Kidney tubule cell (primary cell): ENCODE measurements at places on chromosomes 11 and 22.

GRCh38 chr11:92480499-92480898 is 255.9 kb downstream of the FAT3 start:
- peak; percentile 3 for DNase-seq

- DNase-seq: no peak
These were observed 40.2 kb upstream of the SLC25A1 start for GRCh38 chr22:19218541-19219233.

DNA sequence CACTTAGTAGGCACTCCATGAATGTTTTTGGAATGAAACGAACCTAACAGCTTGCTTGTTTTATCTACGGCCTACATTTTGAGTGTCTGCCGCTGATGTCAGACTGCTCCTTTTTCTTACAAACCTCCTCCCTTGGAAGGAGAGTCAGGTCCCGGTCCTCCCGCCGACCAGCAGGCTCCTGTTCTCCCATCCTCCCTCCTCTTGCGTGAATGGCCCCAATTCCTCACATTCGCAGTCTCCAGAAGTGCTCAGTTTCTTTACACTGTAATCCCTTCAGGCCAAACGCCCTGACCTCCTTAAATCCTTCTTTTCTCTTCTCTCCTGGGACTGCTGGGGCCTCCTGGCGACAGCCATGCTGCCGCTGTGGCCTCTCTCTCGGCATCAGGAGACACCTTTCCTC is 82.6 kb upstream of the CSNK2A3 start:
- no peak for DNase-seq

DNA sequence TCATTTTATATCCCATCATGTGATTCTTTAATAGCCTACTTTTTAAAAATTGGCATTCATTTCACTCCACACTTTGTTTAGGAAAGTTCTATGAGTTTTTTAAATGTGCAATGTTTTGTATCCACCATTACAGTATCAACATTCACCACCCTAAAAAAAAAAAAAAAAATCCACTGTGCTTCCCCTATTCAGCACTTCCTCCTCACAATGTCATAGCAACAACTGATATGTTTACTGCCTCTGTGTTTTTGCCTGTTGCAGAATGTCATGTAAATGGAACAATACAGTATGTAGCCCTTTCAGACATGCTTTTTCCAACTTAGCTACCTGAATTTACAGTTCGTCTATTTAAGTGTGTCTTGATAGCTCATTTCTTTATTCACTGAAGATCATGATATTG is 754.2 kb downstream of the FAM181B start:
- DNase-seq: no peak

DNA sequence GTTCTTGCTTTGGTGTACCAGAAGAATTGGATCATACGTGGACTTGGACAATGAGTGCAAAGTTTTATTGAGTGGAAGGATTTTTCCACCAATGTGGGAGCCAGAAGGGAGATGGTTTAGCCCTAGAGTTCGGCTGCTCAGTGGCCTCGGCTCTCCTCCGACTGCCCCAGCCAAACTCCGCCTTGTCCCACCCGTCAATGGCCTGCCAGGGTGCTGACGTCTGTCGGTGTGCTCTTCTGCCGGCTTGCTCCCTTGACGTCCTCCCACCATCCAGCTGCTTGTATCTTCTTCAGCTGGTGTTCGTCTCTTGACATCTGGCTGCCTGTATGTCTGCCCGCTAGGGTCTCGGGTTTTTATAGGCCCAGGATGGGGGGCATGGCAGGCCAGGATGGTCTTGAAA is 154.8 kb downstream of the APOL5 start:
- DNase-seq: no peak

DNA sequence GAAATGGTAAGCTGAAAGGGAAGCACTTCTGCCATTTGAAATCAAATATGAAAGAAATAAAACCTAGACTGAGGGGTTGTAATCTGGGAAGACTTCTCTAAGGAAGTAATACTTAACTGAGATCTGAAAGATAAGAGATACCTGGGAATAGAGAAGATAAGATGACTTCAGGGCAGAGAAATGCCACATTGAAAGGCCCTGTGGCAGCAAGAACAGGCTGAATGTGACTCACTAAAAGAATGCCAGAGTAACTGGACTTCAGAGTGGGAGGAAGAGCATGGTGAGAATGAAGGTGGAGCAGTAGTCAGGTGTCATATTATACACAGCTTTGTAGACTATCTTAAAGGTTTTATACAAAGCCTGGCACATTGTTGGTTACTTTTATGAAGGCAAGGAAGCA is 17.6 kb downstream of the CALCA start:
- peak; percentile 75 for DNase-seq

DNA sequence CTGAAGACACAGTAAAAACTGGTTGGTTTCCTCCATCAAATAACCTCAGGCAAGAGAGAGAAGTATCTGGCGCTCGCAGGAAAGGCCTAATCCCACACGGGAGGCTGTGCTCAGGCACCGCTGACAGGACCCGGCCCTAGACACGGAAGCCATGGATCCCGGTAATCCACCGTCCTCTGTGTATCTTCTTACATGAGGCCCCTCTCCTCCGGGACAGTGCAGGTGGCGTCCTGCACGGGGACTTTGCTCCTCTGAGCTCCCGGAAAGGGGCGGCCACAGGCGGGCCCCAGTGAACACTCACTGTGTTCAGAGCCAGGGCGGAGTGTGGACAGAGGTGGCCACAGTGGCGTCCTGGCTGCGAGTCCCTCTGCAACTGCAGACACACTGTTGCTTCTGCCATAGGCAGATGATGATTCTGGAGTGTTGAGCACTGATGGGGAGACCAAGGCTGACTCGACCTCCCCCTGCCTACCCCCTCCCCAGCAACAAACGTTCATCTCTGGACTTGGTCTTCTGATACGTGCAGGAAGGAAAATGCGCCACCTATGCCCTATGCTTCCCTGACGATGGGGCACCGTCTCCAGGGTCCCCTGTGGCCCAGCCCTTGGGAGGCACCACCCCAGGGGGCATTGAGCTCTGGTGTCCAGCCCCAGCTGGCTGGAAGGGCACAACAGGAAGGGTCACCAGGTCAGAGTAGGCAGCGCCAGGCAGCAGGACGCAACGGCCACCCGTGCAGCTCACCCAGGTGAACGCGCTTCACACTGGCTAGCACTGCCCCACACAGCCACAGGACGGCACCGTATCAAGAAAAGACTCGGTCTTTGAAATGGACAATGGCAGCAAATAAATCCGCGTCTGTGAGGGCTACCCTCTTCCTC is 95.7 kb downstream of the TRMU start:
- DNase-seq: no peak

- DNase-seq: no peak
These were observed 157.4 kb downstream of the NAV2 start for GRCh38 chr11:19869946-19870589.

DNA sequence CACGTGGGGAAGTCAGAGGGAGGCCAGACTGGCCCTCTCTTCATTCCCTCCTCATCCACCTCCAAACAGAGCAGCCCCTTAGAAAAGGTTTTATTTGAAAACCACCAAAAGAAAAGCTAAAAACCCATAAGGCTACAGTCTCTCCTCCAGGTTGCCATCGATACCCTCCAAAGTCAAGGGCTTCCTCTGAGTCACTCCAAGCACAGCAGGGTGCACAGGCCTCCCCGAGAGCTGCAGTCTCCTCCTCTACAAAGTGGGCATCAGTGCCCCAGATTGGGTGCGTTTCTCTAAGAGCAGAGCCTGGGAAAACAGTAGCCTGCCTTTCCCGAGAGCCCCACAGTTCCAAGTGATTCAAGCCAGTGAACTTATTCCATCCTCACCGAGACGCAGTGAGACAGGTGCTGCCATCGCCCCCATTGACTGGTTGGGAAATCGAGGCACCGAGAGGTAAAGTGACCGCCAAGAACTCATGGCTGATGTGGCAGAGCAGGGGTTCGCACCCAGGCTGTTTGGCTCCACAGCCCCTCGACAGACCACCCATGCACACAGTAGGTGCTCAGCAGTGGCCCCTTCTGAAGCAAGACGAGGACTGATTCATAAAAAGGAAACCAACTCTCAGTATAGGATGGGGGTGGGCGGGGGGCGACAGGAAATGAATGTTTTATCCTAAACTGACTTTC is 91.7 kb upstream of the SHISAL1 start:
- no peak for DNase-seq

DNA sequence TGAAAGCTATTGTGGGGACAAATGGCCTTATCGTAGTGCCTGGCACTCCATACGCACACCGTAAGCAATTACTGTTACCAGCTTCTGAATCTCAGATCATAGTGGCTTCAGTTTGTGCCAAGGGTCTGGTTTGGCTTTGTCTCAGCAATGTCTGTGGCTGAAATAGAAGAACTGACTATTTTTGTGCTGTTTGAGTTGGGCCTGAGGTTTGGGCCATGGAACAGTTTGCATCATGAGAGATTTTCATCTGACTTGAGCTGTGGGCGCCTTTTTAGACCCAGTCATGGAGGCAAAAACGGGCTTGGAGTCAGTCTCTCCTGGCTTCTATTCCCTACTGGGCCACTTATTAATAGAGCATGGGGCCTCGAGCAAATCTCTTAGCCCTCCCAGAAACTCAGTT is 121.1 kb upstream of the CRYBB3 start:
- no peak for DNase-seq

GRCh38 chr11:110251836-110252235 is 44.6 kb downstream of the RDX start:
- peak; percentile 72 for DNase-seq

DNA sequence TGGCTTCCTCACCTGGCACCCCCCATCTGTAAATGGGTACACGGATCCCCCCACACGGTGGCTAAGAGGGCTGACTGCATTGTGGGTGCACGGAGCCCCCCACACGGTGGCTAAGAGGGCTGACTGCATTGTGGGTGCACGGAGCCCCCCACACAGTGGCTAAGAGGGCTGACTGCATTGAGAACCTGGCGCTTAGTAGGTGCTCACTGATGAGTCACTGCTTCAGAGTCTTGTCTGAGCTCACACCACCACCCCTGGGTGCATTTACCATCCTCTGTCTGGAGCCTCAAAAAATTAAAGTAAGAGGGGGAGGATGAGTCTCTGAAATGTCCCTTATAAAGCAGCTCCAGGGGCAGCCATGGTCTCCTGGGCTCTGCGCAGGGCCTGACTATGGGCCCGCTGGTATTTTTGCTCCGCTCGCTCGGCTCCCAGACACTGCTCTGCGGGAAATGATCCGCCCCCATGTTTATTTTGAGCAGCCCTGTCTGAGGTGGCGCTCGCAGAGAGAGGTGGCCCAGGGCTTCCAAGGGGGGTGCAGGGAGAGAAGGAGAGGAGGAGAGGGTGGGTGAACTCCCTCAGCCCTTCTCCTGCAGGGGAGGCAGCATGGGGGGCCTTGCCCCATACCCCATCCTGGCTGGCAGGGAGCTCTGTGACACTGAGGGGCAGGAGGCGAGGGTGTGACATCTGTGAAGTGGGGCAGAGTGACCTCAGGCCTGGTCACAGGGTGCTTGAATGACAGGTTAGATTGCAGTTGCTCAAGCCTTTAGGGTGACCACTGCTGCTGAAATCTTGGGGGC is 82.6 kb downstream of the CACNA1I start:
- DNase-seq: no peak

GRCh38 chr11:108324587-108324986 is 101.7 kb downstream of the ATM start:
- peak; percentile 34 for DNase-seq

GRCh38 chr11:112163875-112164685 is at the start of gene IL18:
Gene IL18 (minus strand): TSS chr11:112164094. CDS start chr11:112155053, 9,041 bp downstream.
- DNase-seq: peak; percentile 82

DNA sequence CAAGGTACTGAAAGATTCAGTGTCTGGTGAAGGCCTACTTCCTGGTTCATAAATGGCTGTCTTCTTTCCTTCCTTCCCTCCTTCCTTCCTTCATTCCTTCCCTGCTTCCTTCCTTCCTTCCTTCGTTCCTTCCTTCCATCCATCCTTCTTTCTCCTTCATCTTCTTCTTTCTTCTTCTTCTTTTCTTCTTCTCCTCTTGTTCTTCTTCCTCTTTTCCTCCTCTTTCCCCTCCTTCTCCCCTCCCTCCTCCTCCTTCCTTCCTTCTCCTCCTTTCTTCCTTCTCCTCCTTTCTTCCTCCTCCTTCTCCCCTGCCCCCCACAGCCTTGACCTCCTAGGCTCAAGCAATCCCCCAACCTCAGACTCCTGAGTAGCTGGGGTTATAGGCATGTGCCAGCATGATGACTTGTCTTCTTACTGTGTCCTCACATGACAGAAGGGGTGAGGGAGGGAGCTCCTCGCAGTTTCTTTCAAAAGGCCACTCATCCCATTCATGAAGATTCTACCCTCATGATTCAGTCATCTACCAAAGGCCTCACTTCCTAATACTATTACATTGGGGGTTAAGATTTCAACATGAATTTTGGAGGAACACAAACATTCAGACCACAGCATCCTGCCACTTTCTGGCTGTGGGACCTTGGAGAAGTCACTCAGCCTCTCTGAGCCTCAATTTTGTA is 22.6 kb upstream of the CCDC134 start:
- no peak for DNase-seq

DNA sequence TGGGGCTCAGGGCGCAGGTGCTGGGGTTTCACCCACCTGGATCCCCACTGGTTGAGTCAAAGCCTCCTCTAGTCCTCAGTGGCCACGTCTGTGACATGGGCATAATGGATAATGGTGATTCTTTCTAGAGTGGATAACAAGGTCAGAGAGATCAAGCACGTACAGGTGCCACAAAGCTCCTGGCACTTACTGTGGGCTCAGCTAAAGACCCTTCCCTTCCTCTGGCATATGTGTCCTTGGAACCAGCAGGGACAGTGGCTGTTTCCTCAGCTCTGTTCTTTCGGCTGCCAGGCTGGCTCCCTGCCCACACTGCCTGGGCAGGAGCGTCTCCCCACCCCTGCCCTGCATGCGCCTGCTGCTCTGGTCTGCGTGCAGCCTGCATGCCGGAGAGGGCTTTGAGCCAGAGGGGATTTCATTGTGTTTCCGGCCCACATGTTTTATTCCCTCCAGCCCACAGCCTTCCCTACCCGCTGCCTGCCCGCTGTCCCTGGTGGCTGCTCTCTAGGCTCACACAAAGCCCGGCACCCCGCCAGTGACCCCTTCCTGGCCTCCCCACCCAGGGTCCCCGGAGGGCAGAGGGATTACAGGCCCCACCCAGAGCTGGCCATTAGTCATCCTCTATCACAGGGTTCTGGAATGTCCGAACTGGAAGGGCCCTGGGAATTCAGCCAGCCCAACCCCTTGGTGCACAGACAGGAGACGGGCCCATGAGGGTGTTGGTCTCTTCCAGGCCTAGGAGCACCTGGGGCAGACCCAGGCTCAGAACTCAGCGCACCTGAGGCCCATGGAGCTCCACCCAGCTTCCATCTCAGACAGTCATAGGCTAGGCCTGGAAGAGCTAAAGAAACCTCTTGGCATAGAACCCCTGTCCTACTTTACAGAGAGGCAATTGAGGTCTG is 55.3 kb upstream of the GCAT start:
- peak; percentile 96 for DNase-seq
